ENCODE measurements at places on chromosomes 2 and 18.

DNA sequence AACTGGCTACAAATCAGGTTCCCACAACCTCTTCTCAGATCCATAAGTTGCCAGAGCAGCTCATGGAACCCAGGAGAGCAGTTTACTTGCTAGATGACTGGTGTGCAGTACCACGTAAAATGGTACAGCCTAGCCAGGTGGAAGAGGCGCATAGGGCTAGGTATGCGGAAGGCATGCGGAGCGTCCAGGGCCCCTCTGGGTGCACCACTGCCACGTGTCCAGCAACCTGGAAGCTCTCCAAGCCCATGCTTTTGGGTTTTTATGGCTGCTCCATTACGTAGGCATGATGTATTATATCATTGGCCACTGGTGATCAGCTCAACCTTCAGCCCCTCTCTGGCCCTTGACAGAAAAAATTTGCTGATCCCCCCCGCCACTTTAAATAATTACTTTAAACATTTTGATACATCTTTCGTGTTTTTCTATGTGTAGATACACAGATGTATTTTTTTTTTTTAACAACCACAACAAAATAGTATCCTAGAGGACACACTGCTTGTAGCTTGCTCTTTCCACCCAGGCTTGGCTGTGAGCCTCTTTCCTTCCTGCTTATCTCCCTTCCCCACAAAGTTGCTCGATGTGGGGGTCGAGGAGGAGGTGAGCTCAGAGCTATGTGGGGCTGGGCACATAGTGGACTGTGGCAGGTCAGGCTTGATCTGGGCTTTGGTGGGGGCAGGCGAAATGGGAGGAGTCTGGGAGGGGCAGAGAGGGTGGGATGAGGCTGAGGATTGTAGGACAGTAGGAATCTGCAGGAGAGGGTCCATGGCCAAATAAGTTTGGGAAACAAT, 65.4 kb upstream of the MCFD2 start:
- no peak for DNase-seq

DNA sequence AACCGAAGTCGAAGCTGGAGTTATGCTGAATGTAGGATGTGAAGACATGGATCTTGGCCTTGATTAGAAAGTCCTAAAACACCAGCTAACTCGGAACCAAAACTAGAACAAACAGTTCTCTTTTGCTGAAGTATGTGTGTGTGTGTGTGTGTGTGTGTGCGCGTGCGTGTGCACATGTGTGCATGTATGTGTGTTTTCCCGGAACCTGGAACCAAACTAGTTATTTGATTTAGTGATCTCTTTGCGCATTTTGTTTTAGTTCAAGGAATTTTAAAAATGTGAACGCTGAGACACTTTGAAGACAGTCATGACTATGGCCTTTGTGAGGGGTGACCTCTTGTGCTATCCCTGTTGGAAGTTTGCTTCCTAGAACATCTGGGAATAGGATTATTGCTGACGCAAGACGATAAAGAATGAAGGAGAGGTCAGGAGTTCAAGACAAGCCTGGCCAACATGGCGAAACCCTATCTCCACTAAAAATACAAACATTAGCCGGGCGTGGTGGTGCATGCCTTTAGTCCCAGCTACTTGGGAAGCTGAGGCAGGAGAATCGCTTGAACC, 23.8 kb downstream of the FHL2 start:
- peak; percentile 91 for DNase-seq

GRCh38 chr2:108919571-108920373, 69.2 kb downstream of the EDAR start:
- DNase-seq: no peak

DNA sequence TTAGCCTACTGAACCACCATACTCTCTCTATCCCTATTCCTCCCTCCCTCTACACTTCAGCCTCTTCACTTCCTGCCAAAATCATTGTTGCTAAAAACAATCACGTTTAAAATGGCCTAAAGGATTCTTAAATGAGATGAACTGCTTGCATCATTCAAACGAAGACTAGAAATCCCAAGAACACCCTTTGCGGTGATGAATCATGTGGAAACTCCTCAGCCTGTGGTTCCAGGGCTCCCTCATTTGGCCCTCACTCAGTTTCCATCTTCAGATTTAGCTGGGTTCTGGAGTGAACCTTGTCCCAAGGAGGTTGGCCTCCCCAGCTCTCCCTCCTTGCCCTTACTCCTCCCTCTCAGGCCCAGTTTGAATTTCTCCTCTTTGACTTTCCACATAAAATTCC, 125.6 kb upstream of the CDC42EP3 start:
- DNase-seq: peak; percentile 91

DNA sequence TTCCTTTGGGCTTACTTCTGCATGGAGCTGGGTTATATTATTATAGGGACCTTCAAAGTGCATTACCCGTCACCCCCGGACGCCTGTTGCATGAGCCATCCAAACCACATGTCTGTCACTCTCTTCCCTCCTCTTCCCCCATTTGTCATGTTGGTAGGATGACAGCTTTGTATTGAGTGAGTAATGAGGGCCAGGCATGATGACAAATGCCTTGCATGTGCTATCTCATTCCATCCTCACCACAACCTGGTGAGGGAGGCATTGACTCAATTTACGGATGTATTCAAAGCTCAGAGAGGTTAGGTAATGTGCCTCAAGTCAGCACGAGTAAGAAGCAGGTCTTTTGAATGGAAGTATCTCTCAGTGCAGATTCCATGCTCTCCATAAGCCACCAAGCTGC, 510.5 kb upstream of the TNP1 start:
- DNase-seq: peak; percentile 78

DNA sequence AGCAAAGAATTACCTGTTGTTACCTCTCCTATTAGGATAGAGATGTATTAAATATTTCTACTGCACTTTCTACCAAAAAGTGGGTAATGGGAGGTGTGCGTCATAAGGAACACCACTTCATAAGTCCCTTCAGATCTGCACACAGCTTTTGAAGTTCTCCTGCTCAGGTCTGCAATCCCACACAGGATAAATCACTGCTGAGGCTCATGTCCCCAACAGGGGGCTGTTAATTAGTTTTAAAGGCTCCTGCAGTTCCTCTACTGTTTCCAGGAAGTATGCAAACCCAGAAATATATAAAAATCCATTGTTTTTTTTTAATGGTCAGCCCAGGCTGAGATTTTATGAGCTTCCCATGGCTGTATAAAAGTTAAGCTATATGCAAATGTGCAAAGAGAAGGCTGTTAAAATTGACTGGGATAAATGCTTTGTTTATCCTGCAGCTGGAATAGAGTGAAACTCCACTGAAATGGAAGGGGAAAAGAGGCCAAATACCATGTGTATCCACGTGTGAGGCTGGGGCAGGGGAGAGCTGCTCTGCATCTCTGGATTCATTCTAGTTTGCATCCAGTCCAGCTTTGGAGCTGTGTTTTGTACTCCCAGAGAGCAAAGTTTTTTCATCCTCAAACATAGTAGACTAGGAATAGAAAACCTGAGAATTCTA, 903.7 kb downstream of the TDRD15 start:
- DNase-seq: no peak

- DNase-seq: peak; percentile 88
Observed at GRCh38 chr2:68849579-68850030, 21.6 kb downstream of the BMP10 start.

GRCh38 chr2:236239276-236240065, 24.7 kb downstream of the ASB18 start:
- no peak for DNase-seq

DNA sequence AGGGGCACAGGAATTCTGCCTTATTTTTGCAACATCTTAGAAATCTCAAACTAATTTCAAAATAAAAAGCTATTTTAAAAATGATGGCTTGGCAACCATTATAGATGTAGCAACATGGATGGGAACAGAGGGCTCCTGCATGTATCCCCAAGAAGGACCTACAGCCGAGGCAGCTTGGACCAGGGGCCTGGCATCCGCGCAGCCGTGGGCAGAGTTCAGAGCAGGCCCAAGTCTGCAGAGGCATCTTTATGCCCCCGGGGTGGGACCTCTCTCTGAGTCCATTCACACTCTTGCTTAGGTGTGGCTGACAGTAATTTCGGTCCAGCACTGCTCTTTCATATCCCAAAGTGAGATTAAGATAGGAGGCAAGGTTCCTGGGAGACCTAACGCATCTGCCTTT, 425.8 kb upstream of the MYT1L start:
- no peak for DNase-seq

DNA sequence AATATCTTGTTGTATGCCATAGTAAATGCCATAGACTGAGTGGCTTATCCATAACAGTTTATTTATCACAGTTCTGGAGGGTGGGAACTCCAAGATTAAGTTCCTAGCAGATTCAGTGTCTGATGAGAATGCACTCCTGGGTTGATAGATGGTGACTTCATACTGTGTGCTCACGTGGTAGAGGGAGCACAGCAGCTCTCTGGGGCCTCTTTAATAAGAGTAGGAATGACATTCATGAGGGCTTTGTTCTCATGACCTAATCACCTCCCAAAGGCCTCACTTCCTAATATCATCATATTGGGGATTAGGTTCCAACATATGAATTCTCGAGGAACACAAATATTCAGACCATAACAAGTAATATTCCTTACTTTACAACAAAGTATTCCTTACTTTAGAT, 98.1 kb upstream of the SH3BP4 start:
- DNase-seq: no peak

- DNase-seq: no peak
Observed at GRCh38 chr2:170845343-170845742, 28.7 kb downstream of the GAD1 start.
